Right lobe of liver (tissue), 6 donors: ENCODE measurements at places on chromosomes 13 and 19. TPM values are rescaled to one million over a fixed set of nuclear protein-coding genes. Genes with fewer than 3 reads are reported as not detected.

Gene RGCC
- 3.3 TPM for total RNA-seq

Gene ALOX5AP
- total RNA-seq, result 4.9 TPM

Gene SHISA7
- not detected for total RNA-seq

- H3K4me1 ChIP-seq, result no peaks in the 10 kb centered on the region
- peak; percentile 38 for DNase-seq
- H3K27ac ChIP-seq, result no peak overlapping the region
- H3K4me3 ChIP-seq, result no peak overlapping the region
- no peaks in the 10 kb centered on the region for H3K27me3 ChIP-seq
These were observed 26.0 kb upstream of the ZNF331 start for GRCh38 chr19:53511933-53512374.

Gene CLC
- total RNA-seq, result not detected

DNA sequence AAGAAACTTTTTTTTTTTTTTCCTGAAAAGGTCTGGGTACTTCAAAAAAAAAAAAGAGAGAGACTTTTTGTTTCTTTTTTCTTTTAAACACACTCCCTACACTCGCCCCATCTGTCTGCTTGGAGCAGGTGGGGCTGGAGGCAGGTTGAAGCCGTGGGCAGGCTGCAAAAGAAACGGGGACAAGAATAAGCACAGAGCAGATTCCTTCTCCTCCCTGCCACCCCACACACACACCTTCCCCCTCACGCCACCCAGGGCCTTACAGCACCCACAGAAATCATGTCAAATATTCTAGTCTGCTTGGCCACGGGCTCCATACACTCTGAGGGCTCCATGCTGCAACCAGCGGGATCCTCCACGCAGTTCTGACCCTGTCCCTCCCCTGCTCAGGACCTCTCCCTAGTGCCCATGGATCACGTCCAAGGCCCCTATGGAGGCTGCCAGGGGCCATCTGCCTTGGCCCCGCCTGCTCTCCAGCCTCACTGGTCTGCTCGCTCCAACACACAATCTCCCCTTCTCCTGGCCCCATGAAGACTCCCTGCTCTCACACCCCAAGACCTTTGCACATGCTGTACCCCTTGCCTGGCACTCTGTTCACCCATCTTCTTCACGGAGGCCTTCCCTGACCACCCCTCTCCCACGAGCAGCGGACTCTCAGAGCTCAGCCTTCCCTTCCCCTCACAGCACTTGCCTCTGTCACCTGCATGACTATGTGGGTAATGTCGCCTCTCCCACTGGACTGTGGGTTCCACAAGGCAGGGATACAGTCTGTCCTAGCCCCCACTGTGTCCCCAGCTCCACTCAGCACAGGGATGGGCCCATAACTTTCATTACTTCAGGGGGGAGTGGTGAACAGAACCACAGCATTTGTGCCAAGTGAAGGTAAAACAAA, 11.4 kb downstream of the AKT2 start:
- H3K27me3 ChIP-seq, result no peaks in the 10 kb centered on the region
- DNase-seq, result no peak
- no peak overlapping the region for H3K4me3 ChIP-seq
- no peak overlapping the region for H3K27ac ChIP-seq

DNA sequence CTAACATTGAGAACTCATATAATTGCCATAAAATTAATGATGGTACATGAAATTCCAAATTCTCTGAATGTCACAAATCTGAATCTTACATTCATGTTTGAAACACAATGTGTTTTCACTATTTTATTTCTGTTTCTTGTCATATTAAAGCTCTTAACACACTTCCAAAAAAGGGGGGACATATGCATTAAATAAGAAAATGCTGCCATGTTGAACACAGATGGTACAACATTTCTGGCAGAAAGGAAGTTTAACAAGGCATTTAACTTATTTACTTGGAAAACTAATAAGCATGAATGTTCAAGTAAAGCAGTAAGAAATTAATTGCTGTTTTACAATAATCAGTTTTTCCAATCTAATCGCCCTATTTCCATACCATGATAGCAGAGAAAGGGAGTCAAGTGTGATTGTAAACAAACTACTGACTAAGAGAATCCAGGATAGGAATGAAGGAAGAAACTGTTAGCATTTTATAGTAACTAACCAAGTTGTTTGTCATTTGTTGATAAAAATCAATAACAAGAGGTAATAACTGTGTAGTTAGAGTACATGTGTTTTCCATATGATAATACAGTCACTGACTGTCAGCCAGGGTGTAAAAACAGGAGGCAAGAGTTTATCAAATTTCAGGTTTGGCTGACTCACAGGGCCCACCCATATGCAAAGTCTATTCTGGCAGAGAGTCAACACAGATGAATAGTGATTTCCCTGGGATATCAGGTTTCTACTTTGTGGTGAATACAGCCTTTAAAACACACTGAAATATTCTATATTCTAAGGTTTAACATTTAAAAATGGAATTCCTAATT, 5.7 kb upstream of the FOXO1 start:
- H3K4me3 ChIP-seq, result no peak overlapping the region
- H3K27me3 ChIP-seq, result no peaks in the 10 kb centered on the region
- H3K36me3 ChIP-seq, result no peaks in the 10 kb centered on the region
- no peak overlapping the region for H3K27ac ChIP-seq
- no peaks in the 10 kb centered on the region for H3K4me1 ChIP-seq

Gene TTC9B
- not detected for total RNA-seq

GRCh38 chr19:55585658-55586339, 5.2 kb upstream of the ZNF579 start:
- H3K4me1 ChIP-seq, result no peaks in the 10 kb centered on the region
- H3K36me3 ChIP-seq, result no peaks in the 10 kb centered on the region
- DNase-seq, result peak; percentile 65
- H3K27me3 ChIP-seq, result no peaks in the 10 kb centered on the region

DNA sequence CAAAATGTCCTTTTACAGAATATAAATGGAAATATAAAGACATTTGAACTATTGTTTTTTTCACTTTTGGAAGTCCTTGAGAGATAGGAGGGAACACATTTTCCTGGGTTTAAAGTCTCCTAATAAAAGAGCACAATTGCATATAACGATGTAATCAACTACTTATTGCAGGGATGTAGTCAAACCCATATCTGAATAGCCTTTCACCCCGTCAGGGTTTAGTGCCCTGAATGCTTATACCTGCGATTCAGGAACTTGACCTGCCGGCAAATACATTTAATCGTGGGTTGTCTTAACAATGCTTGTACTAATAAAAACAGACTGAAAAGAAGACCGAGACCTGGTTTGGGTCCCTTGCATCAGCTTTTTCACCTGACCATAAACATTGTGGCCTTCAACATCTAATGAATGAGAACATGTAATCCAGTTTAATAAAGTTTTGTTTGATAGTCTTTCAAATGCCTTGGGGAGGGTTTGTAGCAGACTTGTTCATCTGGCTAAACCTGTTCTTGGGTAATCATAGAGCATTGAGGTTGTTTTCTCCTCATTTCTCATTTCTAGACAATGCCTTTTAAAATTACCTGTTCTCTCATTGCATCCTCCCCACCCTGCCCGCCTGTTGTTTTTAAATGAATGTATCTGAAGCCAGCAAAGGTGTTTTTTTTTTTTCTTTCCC, 7.0 kb downstream of the KLF5 start:
- no peak for DNase-seq
- H3K4me3 ChIP-seq, result no peak overlapping the region
- no peaks in the 10 kb centered on the region for H3K27me3 ChIP-seq
- no peak overlapping the region for H3K27ac ChIP-seq

DNA sequence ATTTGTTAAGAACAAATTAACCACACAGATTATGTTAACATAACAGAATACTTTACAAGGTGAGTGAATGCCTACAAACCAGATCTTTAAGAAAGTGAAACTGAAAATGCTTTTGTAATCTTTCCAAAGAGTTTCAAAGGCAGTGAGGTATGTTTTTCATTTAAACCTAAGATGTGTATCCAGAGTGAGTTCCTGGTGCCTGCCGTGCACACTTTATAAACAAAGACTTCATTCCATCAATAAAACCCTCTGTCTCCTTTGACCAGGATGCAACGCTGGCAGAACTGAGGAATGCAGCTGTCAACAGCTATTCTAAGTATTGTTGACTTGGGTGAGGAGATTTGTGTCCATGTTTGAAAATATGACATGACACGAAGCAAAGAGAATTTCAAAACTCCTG, 344.6 kb downstream of the DNAJC15 start:
- DNase-seq, result no peak
- no peaks in the 10 kb centered on the region for H3K36me3 ChIP-seq
- H3K4me1 ChIP-seq, result no peaks in the 10 kb centered on the region
- no peak overlapping the region for H3K27ac ChIP-seq
- no peak overlapping the region for H3K4me3 ChIP-seq

DNA sequence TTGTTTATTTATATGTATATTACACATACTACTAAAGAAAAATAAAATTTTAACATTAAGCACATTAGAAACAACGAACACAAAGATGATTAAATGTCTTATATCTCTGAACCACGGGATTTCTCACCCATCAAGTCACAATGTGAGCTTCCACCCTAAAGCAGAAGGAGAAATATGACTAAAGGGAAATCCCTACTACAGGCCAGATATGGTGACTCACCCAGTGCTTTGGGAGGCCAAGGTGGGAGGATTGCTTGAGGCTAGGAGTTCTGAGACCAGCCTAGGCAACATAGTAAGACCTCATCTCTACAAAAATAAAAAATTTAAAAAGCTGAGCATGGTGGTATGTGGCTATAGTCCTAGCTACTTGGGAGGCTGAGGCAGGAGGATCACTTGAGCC, 24.6 kb downstream of the DCT start:
- no peak overlapping the region for H3K4me3 ChIP-seq
- DNase-seq, result no peak
- no peaks in the 10 kb centered on the region for H3K27me3 ChIP-seq
- no peak overlapping the region for H3K27ac ChIP-seq

GRCh38 chr13:50126263-50126992, 111.2 kb downstream of the KCNRG start:
- DNase-seq, result no peak
- H3K27me3 ChIP-seq, result peaks cover 27% of the 10 kb centered on the region
- H3K4me3 ChIP-seq, result peak overlapping the region; percentile 79
- peak overlapping the region; percentile 100 for H3K27ac ChIP-seq
- no peaks in the 10 kb centered on the region for H3K36me3 ChIP-seq
- peaks cover 18% of the 10 kb centered on the region for H3K4me1 ChIP-seq

GRCh38 chr19:39765091-39766076, 13.3 kb upstream of the LEUTX start:
- no peak overlapping the region for H3K27ac ChIP-seq
- H3K4me3 ChIP-seq, result no peak overlapping the region
- H3K36me3 ChIP-seq, result no peaks in the 10 kb centered on the region
- peak; percentile 23 for DNase-seq

DNA sequence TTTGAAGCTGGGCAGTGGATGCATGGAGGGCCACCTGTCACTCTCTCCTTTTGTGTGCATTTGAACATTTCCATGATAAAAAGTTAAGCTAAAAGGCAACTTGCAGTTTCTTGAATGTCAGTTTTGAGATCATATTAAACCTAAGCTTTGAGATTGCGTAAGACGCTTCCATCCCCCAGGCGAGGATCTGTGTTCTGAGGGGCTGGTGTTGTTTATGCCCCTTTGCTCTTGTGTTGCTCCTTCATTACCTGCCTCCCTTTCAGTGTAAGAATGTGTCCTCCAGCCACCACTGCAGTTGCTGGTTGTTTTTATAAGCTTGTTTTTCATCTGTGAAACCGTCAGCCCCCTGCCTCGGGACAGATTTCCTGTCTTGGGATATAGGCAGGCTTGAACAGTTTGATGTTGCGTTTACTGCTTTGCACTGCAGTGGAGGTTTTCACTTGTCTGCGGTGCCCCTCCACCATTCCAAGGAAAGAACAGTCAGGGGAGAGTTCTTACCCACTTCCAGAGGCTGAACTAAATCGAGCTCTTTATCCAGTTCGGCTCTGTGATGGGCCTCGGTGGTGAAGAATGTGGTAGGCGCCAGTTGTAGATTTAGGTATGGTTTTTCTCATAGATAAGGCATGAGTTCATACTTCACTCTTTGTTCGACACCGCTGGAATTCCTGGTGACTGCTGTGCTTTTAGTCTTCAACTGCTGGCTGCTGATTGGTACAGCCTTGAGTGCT, 96.8 kb downstream of the ARHGEF7 start:
- no peaks in the 10 kb centered on the region for H3K27me3 ChIP-seq
- peaks cover 16% of the 10 kb centered on the region for H3K4me1 ChIP-seq
- DNase-seq, result no peak
- H3K36me3 ChIP-seq, result no peaks in the 10 kb centered on the region
- H3K27ac ChIP-seq, result no peak overlapping the region
- no peak overlapping the region for H3K4me3 ChIP-seq

GRCh38 chr19:58134244-58134643, 16.3 kb downstream of the ZNF329 start:
- no peak overlapping the region for H3K4me3 ChIP-seq
- H3K27ac ChIP-seq, result no peak overlapping the region
- no peaks in the 10 kb centered on the region for H3K27me3 ChIP-seq
- peaks cover 11% of the 10 kb centered on the region for H3K36me3 ChIP-seq
- no peak for DNase-seq

DNA sequence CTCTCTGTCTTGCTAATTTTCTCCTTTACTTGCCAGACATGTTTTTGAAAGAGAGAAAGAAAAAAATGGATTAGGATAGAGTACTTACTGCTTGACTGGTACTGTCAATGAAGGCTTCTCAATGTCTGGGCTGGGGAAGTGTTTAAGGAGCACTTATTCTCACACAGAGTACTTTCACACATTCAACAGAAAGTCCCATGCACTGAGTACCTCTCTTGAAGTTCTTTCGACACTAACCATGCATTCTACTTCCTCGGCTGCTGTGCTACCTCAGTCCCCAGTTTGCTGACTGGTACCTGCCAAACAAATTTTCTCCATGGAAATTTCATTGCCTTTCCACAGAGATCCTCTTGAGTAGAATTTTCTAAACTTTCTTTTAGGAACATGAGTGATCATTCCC, 281.9 kb downstream of the RBM26 start:
- no peaks in the 10 kb centered on the region for H3K36me3 ChIP-seq
- DNase-seq, result no peak
- H3K4me1 ChIP-seq, result no peaks in the 10 kb centered on the region
- no peak overlapping the region for H3K27ac ChIP-seq
- no peaks in the 10 kb centered on the region for H3K27me3 ChIP-seq

Gene SELENOV
- not detected for total RNA-seq

- no peak overlapping the region for H3K4me3 ChIP-seq
- no peak overlapping the region for H3K27ac ChIP-seq
- H3K27me3 ChIP-seq, result no peaks in the 10 kb centered on the region
- no peaks in the 10 kb centered on the region for H3K4me1 ChIP-seq
These were observed 24.8 kb downstream of the C2CD4C start for GRCh38 chr19:383922-384798.
